ENCODE measurements at places on chromosomes 5 and 9.

DNA sequence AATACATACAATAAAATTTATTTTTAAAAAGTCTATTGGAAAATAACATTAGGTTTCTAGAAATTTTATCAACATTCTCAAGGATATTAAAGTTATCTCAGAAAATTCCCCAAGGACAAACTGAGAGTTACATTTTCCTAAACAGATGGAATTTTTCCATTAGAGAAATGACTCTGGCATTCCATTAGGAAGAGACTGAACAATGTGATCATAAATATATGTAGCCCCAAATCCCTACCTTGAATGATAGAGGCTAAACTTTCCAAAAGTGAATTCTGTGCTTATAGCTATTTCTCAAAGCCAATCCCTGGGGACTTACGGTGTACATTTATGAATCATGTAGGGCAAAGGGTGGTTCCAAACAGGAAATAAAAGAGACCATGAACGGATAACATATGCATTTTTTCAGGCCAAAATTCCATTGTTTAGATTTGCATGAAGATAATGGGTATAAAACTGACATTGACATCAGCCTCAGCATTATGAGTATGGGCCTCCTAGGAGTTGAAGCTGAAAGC is 1181.0 kb upstream of the DMAC1 start:
- no peak for DNase-seq

- no peak for DNase-seq
These were observed 97.1 kb upstream of the ZNF608 start for GRCh38 chr5:124843596-124843899.

DNA sequence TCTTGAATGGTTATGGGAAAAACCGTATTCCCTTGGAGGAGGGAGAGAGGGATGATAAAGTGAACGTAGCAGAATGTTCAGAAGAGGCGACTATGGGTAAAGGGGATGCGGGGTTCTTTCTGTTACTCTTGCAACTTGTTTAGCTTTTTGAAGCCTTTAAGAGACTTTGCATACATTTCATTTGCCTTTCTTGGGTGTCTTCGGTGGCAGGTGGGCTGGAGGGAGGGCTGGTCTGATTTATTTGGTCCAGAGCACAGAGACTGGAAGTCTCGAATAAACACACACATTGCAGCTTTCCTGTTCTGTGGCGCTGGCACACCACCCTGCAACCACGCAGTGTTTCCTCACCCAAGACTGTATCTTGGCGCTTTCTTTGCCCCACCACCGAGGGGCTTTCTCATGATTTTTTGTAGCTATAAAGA is 23.2 kb downstream of the TTF1 start:
- no peak for DNase-seq

DNA sequence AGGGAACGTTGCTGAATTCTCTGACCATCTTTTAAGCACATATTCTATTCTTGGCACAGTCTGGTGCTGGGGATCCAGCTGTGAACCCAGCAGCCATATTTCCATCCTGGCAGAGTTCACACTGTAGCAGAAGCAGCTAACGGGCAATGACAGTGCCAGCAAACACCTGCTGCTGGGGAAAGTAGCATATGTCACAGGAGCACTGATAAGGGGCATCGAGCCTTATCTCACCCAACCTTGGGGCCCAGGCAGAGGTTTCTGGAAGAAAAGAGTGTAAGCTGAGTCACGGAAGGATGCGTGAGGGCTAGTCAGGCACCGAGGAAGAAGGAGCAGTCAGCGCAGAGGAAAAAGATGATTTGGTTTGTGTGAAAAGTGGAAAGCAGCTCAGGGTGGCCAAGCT is 1.1 kb downstream of the NDOR1 start:
- DNase-seq = no peak

GRCh38 chr5:33362915-33363314 is 77.8 kb upstream of the TARS1 start:
- no peak for DNase-seq

- no peak for DNase-seq
These were observed 131.0 kb upstream of the TARS1 start for GRCh38 chr5:33309536-33310345.

- DNase-seq = no peak
These were observed 21.7 kb downstream of the FAT2 start for GRCh38 chr5:151569132-151570046.

GRCh38 chr5:54206580-54207229 is 103.7 kb downstream of the ARL15 start:
- no peak for DNase-seq

- DNase-seq = no peak
These were observed 6.5 kb upstream of the C9 start for GRCh38 chr5:39370555-39371366.

DNA sequence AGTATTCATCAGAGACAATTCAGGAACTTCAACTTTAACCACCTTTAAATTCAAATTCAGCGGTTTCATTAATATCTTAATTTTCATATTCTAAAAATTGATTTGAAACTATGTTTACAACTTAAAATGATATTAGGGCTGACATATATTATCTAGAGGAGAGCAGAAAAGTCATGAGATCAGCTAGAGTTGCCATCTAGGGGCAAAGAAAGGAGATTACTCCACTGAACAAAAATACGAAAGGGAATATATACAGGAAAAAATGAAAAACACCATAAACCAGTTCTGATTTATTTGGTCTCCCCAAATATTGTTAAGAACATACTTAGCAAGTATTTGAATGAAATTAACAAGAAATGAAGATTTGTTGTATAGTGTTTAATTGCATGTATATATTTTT is 946.3 kb downstream of the DTWD2 start:
- DNase-seq = no peak
